ENCODE measurements at places on chromosomes 1 and 21.

DNA sequence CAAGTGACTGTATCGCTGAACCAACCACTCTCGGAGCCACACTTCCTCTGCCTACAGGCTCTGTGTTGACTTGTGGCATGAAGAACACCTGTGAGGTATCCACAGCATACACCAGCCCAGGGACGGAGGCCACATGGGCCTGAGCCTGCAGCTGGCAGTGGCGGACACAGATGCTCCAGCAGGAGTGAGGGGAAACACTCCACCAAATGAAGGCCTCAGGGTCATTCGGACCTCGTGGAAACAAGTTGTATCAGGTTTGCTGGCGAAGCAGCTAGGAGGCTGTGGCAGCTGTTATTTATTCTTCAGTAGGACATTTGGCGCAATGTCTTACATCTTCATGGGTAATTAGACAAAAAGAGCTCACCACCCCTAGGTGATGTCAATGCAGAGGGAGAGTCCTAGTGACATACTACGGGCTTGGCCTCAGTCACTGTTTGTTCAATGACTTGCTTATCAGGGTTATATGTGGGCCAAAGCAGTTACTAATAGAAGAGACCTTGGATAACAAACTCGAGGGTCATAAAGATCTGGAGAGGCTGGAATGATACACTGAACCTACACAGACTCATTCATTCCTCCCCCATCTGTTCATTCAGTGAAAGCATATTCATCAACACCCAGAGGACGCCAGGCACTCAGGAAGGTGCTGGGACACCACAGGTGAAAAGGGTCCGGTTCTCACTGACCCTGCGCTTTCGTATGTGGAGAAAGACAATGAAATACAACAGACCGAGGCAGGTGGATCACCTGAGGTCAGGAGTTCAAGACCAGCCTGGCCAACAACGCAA, 11.6 kb upstream of the ETS2 start:
- DNase-seq: peak; percentile 95

GRCh38 chr1:93620841-93621210, 60.8 kb downstream of the BCAR3 start:
- peak; percentile 59 for DNase-seq

DNA sequence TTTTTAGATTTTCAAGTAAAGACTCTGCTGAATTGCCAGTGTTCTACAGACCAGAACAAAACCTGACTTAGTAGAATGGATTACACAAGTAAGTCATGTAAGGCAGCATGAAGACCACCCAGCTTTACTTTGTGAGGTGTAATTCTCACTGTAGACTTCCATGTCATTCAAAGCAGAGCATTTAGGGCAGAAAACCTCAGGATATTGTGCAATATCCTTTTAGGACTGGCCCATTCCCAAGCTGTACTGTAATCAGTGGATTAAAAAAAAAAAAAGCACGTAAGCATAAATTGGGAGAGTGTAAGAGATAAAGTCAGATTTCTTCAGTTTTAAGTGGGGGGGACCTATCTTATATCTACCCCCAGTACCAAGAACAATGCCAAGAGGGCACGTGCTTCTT, 380.5 kb upstream of the PRMT6 start:
- DNase-seq: no peak

- peak; percentile 47 for DNase-seq
Observed at GRCh38 chr1:25616987-25617624, 515 bp downstream of the MAN1C1 start.

DNA sequence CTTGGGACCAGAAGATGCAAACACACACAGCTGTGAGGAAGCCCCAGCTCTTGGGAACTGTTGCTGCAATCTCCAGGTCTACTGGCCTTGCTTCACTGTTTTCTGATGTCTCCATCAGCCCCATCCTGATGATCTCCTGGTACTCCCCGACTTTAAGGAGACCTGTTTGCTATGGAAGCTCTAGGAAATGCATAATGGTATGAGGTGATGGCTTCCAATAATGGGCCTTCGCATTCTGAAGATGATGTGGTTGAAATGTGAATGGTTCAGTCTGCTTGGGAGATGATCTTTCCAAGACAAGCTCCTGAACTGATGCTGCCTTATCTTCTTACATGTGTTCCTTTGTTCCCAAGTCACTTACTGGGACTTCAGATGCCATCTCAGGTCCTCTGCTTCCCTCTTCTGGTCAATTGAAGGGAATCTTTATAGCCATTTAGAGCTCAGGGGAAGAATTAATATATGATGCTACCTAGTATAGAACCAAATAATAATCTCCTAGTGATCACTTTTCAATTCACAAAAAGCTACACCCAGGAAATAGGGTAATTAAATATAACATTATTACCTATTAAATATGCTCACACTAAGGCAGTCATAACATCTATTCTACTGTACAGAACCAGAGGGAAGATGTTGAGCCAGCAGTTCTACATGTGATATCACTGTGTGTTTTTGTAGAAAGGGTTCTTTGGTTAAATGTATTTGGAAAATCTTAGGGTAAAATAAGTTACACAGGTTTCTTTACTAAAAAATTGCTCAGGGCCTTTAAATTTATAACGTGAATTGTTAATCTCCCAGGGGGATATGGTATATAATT, 73.9 kb upstream of the VTCN1 start:
- DNase-seq: peak; percentile 59

GRCh38 chr1:41915786-41916571, 2.7 kb downstream of the HIVEP3 start:
- peak; percentile 68 for DNase-seq

GRCh38 chr1:184056921-184057555, 5.5 kb downstream of the TSEN15 start:
- DNase-seq: no peak

GRCh38 chr1:165342587-165342986, 13.9 kb downstream of the LMX1A start:
- peak; percentile 44 for DNase-seq

DNA sequence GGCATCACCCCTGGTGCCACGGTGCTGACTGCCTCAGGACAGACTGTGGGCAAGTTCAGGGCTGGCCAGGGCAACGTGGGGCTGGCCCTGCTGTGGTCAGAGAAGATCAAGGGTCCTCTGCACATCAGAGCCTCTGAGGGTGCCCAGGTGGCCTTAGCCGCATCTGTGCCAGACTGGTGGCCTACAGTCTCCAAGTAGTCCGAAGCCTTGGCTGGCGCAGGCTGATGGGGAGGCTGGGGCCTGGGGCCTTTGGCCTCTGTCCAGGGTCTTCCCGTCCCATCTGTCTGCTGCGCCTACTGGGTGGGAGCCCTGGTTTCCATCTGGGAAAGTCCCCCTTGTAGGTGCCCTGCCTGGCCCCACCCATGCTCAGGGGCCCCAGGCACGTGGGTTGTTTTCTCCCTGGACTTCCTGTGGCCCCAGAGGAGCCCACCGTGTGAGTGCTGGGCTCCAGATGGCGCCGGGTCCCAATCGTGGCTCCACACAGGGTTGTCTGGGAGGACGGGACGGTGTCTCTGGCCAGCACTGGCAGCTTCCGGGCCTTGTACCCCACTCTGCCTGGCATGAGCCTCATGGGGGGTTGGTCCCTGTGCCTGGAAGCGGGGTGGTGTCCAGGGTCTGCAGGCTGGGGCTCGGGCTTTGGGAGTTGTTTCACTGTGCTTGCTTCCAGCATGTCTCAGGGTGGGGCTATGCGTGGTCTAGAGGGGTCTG, 9.9 kb downstream of the IBA57 start:
- DNase-seq: no peak

DNA sequence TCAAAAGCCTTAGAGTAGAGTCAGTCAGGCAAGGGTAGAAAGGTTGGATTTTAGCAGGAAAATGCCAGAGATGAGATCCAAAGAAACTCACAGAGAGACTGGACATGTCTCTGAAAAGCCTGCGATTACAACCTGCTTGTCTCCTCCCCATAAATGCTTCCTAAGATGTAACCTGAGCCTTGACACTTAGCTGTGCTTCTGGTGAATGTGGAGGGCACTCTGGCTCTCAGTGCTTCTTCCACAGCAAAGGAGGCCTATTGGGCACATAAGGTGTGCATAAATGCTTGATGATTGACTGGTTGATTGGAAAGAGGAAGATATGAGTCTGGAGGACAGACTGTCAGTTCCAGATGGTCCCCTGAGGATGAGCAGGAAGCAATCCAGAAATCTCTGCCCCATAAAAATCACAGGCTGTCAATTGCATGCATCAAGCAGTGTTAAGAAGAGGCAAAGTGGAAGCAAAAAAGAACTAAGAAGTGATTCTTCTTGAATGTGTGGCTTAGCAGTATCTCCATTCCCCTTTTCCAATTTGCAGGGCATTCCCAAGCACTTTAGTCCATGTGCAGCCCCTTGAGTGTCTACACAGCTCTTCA, 236.2 kb upstream of the RRP15 start:
- no peak for DNase-seq

GRCh38 chr1:201928266-201928665, 18.1 kb downstream of the LMOD1 start:
- DNase-seq: no peak

GRCh38 chr1:145773423-145773822, 50.5 kb downstream of the RNF115 start:
- peak; percentile 27 for DNase-seq

- DNase-seq: no peak
Observed at GRCh38 chr1:118933051-118933781, 54.9 kb downstream of the TBX15 start.

DNA sequence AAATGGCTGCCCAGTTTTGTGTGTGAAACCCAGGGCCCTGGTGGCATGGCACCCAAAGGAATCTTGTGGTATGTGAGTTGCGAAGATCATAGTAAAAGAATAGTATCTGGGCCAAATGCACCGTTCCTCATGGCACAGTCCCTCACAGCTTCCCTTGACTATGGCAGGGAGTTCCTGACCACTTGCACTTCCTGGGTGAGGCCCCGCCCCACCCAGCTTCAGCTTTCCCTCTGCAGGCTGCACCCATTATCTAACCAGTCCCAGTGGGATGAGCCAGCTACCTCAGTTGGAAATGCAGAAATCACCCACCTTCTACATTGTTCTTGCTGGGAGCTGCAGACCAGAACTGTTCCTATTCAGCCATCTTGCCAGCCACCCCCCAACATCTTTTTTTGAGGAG, 63.0 kb downstream of the SLC5A9 start:
- peak; percentile 26 for DNase-seq

GRCh38 chr1:24263211-24263610, 55.9 kb upstream of the GRHL3 start:
- peak; percentile 43 for DNase-seq

- no peak for DNase-seq
Observed at GRCh38 chr1:201640624-201641023, 101.7 kb downstream of the NAV1 start.

DNA sequence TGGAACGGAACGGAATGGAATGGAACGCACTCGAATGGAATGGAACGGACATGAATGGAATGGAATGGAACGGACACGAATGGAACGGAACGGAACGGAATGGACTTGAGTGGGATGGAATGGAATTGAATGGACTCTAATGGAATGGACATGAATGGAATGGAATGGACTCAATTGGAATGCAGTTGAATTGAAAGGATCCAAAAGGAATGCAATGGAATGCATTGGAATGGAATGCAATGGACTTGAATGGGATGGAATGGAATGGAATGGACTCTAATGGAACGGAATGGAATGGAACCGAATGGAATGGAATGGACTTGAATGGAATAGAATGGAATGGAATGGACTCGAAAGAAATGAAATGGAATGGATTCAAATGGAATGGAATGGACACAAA, 102.4 kb upstream of the OR4F16 start:
- DNase-seq: no peak

DNA sequence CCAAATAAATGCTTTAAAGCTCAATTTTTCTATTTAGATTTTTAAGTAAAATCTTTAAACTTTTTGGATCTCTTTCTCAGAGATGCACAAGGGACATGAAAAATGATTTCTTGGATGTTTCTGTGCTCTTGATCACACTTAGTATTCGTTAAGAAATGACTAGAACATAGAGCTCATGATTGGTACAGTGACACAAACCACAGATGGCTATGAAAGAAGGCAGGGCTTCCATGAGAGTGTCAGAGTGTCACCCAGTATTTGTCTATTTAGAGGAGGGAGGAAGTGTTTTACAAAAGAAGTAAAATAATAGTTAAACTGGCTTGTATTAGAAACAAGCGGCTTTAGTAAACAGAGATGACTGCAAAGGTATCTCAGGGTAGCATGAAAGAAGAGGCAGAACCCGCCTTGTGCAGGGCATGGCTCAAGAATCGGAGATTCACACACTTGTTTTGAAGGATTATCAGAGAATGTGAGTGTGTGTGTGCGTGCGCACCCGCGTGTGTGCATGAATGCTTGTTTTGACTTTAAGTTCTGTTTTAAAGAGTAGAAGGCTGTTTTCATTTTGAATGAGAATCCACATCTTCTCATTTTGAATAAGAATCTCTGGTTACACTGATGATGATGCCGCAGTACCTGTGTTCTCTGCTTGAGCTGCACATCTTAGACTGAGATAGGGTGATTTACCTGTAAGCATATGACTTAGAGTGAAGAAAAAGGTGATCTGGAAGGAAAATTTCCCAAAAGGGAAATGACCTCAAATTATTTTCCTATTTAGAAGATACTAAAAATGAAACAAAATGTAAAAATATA, 82.1 kb downstream of the VPS26C start:
- DNase-seq: no peak

GRCh38 chr1:32377541-32378220, 15.3 kb downstream of the TSSK3 start:
- DNase-seq: no peak

- DNase-seq: no peak
Observed at GRCh38 chr1:98849969-98850636, 154.6 kb downstream of the PLPPR5 start.

GRCh38 chr1:156376146-156376545, 7.1 kb downstream of the RHBG start:
- DNase-seq: no peak

DNA sequence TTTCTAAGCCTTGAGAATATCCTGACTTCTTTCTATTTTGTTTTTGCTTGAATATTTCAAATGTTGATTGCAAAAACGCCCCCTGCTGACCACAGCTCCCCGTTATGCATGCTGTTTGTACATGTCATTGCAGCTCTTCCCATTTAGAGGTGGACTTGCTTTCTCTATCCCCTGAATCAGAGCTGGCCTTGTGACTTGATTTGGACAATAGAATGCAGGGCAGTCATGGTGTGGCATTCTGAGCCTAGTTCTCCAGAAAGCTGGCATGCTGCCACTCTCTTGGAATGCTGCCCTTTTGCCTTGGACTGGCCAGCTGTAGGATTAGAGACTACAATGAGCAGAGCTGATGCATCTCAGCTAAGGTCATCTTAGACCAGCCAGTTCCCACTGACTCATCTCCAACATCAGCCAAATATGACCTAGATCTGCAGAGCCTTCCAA, 1561.5 kb downstream of the MRPL39 start:
- DNase-seq: peak; percentile 24

GRCh38 chr21:38965241-38965640, 159.5 kb downstream of the ETS2 start:
- DNase-seq: peak; percentile 42

DNA sequence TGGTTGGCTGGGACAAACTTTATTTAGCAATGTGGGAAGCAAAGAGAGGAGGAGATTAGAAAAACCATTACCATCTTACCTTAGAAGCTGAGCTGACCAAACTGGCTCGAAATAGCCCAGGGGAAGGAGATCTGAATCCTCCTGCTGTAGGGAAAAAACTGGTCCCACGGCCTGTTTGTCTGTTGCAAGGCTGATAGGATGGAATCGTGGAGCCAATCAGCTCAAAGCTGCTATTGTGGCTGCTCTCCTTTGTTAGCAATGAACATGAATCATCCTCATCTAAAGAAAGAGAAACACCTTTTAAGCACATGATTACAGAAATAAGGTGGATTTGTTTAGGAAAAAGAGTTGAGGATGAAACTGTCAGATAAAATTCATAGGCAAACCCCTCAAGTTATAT, 21.5 kb downstream of the CLSPN start:
- DNase-seq: peak; percentile 54

GRCh38 chr21:38769191-38769780, 36.4 kb upstream of the ETS2 start:
- DNase-seq: peak; percentile 84

All from DMS53 (cell line).